ENCODE measurements at places on chromosomes 5 and 9.

DNA sequence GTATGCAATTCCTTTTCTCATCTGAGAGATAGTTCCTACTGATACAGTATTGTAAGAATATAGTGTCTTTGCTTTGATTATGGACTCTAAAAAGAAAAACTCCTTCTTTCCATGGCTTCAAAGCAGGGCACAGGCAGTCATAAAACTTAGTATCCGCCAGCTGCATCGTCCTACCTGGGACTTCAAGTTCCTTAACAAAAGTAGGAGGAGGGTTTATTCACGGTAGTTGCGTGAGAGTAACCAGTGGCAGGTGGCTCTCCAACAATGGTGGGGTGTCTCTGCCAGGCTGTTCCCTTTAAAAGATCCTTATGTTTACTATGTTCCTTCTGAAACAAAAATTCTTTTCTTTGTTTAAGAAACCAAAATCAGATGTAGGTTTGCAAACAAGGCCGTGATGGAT is 173.5 kb upstream of the DMAC1 start:
- no peak for DNase-seq

DNA sequence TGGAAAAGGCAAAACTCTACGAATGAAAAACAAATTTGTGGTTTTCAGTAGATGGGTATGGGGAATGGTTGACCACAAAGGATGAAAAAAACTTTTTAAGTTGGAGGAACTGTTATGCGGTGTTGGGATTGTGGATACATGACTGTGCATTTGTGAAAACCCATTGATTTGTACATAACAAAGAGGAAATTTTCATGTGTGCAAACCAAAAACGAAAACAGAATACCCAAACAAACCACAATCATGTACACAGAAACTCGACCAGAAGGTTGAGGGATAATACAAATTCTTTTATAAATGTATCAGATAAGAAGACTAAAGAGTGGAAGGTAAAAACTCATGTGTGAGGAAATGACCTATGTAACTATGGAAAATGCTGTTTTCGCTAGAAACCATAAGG is 1012.4 kb downstream of the CDH18 start:
- DNase-seq, result no peak

- DNase-seq, result no peak
Observed at GRCh38 chr5:98193921-98194760, 579.3 kb upstream of the RGMB start.

GRCh38 chr5:77438071-77438470 is 54.0 kb downstream of the WDR41 start:
- DNase-seq, result no peak

GRCh38 chr5:177510567-177511053 is 984 bp upstream of the DOK3 start:
- no peak for DNase-seq

GRCh38 chr5:125695996-125696655 is 727.1 kb upstream of the GRAMD2B start:
- no peak for DNase-seq

GRCh38 chr9:36940881-36941280 is 93.2 kb downstream of the PAX5 start:
- DNase-seq, result no peak

DNA sequence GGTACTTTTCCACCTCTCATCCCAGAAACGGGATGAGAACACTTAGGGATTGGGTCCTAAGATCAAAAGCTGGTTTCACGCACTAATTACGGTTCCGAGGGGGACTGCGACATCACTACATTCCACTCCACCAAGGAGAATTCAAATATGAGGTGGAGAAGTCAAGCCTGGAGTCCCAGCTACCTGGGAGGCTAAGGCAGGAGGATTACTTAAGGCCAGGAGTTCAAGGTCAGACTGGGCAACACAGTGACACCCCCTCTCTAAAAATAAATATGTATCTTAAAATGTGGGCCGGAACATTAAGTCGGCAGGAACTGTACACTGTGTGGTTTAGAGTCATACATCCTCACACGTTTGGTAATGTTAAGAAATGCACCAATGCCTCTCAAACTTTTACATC is 1.6 kb downstream of the GOLGA2 start:
- no peak for DNase-seq

DNA sequence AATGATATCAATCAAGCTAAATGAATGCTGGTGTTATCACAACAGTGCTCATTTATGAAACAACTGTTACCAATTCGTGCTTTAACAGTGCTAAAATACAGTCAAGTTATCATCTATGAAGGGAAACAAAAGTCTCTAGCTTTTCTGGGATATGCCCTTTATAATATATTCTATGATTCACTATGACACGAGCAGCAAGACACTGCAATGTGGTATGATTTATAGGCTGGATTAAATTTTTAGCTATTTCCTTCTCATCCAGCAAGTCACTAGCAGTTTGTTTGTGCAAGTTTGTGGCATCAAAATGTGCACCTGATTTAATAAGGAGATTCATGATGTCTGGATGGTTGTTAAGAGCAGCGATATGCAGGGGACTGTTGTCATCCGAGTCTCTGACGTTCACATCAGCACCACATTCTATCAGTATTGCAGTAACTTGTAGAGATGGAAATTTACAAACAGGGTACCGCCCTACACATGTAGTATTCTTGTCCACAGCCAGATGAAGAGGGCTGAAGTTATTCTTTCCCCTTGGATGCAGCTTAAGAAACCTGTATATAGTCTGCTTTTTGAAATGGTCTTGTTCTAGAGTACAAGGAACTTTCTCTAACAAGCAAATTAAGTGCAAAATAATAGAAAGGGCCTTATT is 20.3 kb downstream of the FEM1C start:
- DNase-seq, result no peak

DNA sequence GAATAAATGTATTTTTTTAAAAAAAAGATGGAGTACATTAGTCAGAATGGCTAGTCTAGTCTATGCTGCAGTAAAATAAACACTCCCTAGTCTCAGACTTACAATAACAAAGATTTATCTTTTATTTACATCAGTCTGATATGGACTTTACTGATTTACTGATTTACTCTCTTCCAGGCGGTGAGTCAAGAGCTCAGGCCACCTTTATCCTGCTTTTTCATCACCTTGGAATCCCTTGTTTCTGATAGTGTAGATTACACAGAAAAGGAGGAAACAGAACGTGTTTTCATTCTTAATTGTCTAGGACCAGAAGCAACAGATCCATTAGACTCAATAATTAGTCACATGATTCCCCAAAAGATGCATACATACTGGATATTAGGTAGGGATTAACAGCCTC is 290.1 kb upstream of the TRPC7 start:
- DNase-seq, result no peak

DNA sequence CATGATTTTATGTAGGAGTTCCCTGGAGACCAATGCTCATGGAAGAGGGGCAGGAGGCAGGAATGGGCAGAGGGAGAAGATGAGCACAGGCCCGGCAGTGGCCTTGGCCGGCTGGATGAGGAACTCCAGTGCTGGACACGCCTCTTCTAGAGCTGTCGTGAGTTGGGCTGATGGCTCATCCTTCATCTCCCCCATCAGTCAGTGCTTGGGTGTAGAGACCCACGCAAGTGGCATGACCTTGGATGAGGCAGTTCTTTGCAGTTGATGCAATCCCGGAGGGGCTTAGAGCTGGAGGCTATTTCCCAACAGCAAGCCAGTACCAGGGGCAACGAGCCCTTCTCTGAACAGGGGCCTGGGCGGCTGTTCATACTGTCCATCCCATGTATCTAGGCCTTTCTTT is 25.5 kb upstream of the ARAP3 start:
- DNase-seq, result no peak

DNA sequence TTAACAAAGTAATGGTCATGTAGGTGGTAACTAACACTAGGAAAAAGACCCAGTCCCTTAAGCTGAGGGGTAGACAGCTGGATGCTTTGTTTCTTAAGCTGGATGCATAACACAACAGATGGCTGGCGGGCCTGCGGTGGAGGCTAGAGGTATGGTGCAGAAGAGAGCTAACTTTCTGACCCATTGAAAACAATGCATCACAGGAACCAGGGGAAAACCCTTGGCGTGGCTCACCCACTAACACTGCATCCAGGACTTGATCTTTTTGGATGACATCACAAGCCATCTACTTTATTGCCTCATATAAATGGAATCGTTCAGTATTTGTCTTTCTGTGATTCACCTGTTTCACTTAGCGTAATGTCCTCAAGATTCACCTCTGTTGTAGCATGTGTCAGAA is 138.7 kb downstream of the AUH start:
- DNase-seq, result no peak

- no peak for DNase-seq
Observed at GRCh38 chr5:31948006-31948405, 226.1 kb downstream of the GOLPH3 start.
